NCI-H1930 (cell line): ENCODE measurements at places on chromosomes 6 and 20.

DNA sequence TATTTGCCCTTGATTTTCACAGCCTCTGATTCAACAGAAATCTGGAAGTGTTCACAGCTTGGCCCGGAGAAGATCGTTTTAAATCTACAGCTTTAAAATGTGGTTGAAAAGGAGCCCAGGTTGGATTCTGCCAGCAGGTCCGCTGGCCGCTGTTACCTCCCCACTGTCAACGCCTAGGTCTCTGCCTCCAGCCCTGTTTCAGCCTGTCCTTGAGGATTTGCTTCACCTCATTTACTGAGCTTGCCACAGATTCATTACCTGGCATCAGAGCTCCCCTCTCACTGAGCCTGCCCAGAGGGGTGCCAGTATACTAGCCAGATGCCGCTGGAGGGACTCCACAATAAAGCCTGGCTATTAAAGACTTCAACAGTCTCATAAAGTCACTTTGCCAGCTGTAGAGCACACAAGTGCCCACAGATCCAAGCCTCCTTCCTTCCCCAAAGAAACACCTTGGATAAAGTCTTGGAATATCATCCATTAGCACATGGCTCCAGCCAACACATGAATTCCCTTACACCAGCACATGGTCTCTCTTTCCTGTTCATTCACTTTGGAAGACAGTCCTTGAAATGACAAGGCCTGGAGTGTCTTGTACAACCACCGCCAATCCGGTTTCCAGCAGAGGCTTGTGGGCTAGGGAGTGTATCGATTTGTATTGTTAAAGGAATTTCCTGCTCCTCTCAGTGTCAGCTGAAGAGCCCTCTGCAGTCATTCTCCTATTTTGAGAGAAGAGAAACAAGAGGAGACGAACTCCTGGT is 9.5 kb upstream of the NR2E1 start:
- DNase-seq, result peak; percentile 32

DNA sequence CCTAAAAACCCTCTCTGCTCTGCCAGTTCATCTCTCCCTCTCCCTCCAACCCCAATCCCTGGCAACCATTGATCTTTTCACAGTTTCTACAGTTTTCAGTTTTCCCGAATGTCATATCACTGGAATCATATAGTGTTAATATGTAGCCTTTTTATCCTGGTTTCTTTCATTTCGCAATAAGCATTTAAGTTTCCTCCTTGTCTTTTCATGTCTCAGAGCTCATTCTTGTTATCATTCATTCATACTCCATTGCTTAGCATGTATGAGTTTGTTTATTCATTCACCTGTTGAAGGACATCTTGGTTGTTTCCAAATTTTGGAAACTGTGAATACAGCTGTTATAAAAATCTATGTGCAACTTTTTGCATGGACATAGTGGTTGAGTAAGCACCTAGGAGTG is 5.5 kb upstream of the PCMTD2 start:
- no peak for DNase-seq

- DNase-seq, result no peak
These were observed 135.7 kb downstream of the ALDH8A1 start for GRCh38 chr6:134814076-134814695.

- no peak for DNase-seq
These were observed 17.9 kb upstream of the CST3 start for GRCh38 chr20:23655491-23656211.

DNA sequence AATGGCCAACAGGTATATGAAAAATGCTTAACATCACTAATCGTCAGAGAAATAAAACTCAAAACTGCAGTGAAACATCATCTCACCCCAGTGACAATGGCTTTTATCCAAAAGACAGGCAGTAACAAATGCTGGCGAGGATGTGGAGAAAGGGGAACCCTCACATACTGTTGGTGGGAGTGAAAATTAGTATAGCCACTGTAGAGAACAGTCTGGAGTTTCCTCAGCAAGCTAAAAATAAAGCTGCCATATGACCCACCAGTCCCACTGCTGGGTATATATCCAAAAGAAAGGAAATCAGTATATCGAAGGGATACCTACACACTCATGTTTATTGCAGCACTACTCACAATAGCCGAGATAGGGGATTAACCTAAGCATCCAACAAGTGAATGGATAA is 23.4 kb upstream of the INSM1 start:
- no peak for DNase-seq

GRCh38 chr20:9100691-9101090 is 31.8 kb downstream of the PLCB4 start:
- no peak for DNase-seq

GRCh38 chr6:103672169-103672568 is 1187.5 kb downstream of the HACE1 start:
- DNase-seq, result no peak

- DNase-seq, result no peak
These were observed 6.4 kb downstream of the ZNF512B start for GRCh38 chr20:63963348-63963741.
